ENCODE measurements at places on chromosomes 5 and 9.

- peak; percentile 81 for DNase-seq
Observed at GRCh38 chr5:100777680-100778300, 125.3 kb downstream of the ST8SIA4 start.

DNA sequence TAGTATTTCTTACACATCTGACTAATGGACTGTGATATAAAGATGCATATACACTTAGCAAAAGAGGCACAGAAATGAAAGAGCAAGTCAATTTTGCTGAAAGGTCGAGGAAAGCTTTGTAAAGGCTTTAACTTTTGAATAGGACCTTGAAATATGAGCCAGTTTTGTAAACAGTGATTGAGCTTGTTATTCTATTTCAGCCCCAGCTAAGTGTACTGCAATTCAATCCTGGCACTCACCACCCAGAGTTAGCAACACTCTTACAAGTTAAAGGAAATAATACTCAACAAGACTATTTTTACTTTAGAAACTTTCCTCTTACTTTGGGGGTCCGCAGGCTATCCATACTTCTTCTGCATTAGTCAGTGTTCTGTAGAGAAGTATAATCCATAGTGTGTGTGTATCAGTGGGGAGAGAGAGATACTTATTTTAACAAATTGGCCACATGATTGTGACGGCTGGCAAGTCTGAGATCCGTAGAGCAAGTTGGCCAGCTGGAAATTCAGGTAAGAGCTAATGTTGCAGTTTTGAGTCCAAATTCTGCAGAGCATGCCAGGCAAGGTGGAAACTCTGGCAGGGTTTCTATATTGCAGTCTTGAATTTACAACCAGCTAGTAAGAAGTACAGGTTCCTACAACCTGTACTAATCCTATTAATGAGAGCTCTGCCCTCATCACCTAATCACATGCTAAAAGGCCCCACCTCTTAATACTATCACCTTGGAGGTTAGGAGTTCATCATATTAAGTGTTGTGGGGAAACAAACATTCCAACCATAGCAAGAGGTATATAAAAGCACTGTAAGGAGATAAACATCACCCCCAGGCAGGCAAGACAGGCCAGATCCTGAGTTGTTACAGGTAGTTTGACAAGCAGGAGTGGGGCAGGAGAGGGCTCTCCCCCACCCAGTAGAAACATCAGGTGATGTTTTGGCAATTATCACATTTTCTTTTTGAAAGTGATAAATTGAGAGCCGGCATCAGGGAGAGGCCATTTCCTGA lies 33.6 kb downstream of the IL7R start:
- no peak for DNase-seq

DNA sequence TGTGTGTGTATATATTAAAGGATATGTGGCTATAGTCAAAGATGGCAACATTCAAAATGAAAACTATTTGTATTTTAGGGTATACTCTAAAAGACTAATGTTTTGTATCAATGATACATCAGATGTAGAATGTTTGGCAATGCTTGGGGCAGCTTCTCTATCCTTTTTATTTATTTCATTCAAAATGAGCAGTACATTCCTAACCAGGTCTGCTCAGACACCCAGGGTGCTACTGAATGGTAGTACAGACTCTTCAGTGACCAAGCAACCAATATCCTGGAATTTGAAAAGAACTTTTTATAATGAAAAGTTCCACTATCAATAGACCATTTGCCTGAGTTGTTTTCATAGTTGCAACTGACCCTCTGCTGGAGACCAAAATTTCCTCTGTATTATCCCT lies 23.9 kb downstream of the MEGF9 start:
- no peak for DNase-seq

DNA sequence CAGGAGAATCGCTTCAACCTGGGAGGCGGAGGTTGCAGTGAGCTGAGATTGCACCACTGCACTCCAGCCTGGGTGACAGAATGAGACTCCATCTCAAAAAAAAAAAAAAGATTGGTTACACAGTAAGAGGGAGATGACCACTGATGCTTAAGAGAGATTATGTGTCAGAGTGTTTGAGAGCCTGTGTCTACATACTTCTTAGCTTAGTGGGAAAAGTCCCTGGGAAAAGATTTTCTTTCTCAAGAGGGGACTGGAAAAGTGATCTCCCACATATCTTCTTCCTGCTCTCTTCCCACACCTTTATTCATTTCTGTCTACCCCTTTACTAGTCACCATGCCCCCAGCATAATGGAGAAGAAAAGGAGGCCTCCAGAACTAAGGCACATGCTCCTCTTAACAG lies 55.2 kb downstream of the MCTP1 start:
- DNase-seq = no peak

Data from HFF-Myc (cell line).